A375 (cell line): ENCODE measurements at places on chromosomes 6 and 20. TPM values are rescaled to one million over a fixed set of nuclear protein-coding genes. Genes with fewer than 3 reads are reported as not detected.

The LPA gene
- total RNA-seq: not detected in 2 replicates

The MLN gene
- total RNA-seq: not detected in 2 replicates

The SLC22A16 gene
- total RNA-seq: 0.13 TPM in 1 of 2 replicates, not detected in the other

The PSMF1 gene
- total RNA-seq: 36.2 and 37.6 TPM in 2 replicates

The RNF144B gene
- total RNA-seq: 0.19 and 0.45 TPM in 2 replicates

The KCNB1 gene
- total RNA-seq: not detected in 2 replicates

The SRSF6 gene
- 89.1 and 91.4 TPM in 2 replicates for total RNA-seq

The TCEA2 gene
- total RNA-seq: 47.0 and 53.8 TPM in 2 replicates

The ZC2HC1B gene
- not detected in 2 replicates for total RNA-seq

The ADGRF1 gene
- 5.4 and 8.6 TPM in 2 replicates for total RNA-seq

The FAM217A gene
- total RNA-seq: not detected in 2 replicates

The CCDC170 gene
- 0.45 TPM in 1 of 2 replicates, not detected in the other for total RNA-seq

The CDC40 gene
- total RNA-seq: 11.5 and 14.0 TPM in 2 replicates

The ADGRF5 gene
- 0.05 TPM in 1 of 2 replicates, not detected in the other for total RNA-seq

The HLA-DRB1 gene
- 67.3 and 68.2 TPM in 2 replicates for total RNA-seq

The CST1 gene
- total RNA-seq: not detected in 2 replicates

The BEND6 gene
- 1.7 and 4.0 TPM in 2 replicates for total RNA-seq

The GMEB2 gene
- total RNA-seq: 18.1 and 19.4 TPM in 2 replicates

The SLC22A23 gene
- total RNA-seq: 0.53 and 0.66 TPM in 2 replicates

The ARHGAP18 gene
- 20.9 and 25.0 TPM in 2 replicates for total RNA-seq

The SUMO4 gene
- 0.34 and 1.5 TPM in 2 replicates for total RNA-seq

The CRIP3 gene
- total RNA-seq: not detected in 2 replicates

The NOX3 gene
- 0.93 and 1.2 TPM in 2 replicates for total RNA-seq

The TMEM200A gene
- total RNA-seq: 0.75 and 1.1 TPM in 2 replicates

The NMBR gene
- total RNA-seq: not detected in 2 replicates

The SFTA2 gene
- total RNA-seq: not detected in 2 replicates

The KIF16B gene
- 12.5 and 14.2 TPM in 2 replicates for total RNA-seq

The DEFB132 gene
- not detected in 2 replicates for total RNA-seq

The LRRC73 gene
- total RNA-seq: 0.93 and 1.9 TPM in 2 replicates

The CD164 gene
- 52.1 and 53.8 TPM in 2 replicates for total RNA-seq

The SLC17A2 gene
- not detected in 2 replicates for total RNA-seq

The ENPP3 gene
- total RNA-seq: 0.26 and 0.80 TPM in 2 replicates

The GRM4 gene
- under 0.01 TPM in 1 of 2 replicates, not detected in the other for total RNA-seq

The CTSZ gene
- 246 and 254 TPM in 2 replicates for total RNA-seq

The BPIFA1 gene
- not detected in 2 replicates for total RNA-seq

The CALHM5 gene
- total RNA-seq: 0.19 and 0.29 TPM in 2 replicates

The IFNGR1 gene
- 9.5 and 11.0 TPM in 2 replicates for total RNA-seq

The LCA5 gene
- 1.6 and 2.7 TPM in 2 replicates for total RNA-seq

The MICAL1 gene
- 22.5 and 22.9 TPM in 2 replicates for total RNA-seq

The FNDC1 gene
- not detected in 2 replicates for total RNA-seq

The LIN28B gene
- 2.8 and 3.6 TPM in 2 replicates for total RNA-seq

The TREML2 gene
- 0.16 and 0.19 TPM in 2 replicates for total RNA-seq

The ESR1 gene
- not detected in 2 replicates for total RNA-seq

The HS3ST5 gene
- total RNA-seq: not detected in 2 replicates

The PRSS35 gene
- 0.23 TPM in 1 of 2 replicates, not detected in the other for total RNA-seq

The SLC17A9 gene
- 19.3 and 19.8 TPM in 2 replicates for total RNA-seq

The CENPW gene
- total RNA-seq: 14.4 and 21.5 TPM in 2 replicates

The SAMD3 gene
- total RNA-seq: 0.19 and 0.64 TPM in 2 replicates

The CDKAL1 gene
- total RNA-seq: 9.3 and 14.8 TPM in 2 replicates

The LST1 gene
- not detected in 2 replicates for total RNA-seq

The ARG1 gene
- total RNA-seq: not detected in 2 replicates

The CAPN11 gene
- total RNA-seq: 0.34 TPM in 1 of 2 replicates, not detected in the other

The MYBL2 gene
- 53.2 and 62.7 TPM in 2 replicates for total RNA-seq

The HLA-DQA1 gene
- 1.9 and 2.0 TPM in 2 replicates for total RNA-seq

The THBS2 gene
- 2.0 and 2.2 TPM in 2 replicates for total RNA-seq
